Large intestine (tissue), 12 donors: ENCODE measurements at places on chromosomes 2 and 18.

GRCh38 chr2:235793163-235793752 is 299.4 kb downstream of the AGAP1 start:
- peak; percentile 24 for DNase-seq

DNA sequence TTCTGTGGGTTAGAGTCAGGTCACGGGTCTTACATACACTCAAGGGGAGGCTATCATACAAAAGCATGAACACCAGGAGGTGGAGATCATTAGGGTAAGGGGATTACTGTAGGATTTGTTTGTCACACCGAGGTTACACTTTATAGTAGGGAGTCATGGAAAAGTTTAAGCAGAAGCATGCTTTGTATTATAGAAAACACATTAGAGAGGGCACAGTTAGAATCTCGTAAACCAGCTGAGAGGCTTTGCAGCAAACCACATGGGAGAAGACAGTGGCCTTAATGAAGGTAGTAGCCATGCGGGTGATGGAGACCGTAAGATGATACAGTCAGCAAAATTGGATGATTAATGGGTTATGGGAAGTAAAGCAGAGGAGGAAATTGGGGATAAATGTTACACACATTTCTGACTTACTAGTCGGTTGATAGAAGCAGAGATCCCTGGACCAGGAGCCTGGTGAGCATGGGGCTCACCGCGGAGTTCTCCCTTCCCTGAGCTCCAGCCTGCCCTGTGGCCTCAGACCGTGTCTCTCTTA is 75.6 kb downstream of the MAPRE2 start:
- DNase-seq = no peak

GRCh38 chr2:119371111-119371510 is 4.3 kb downstream of the DBI start:
- DNase-seq = no peak

DNA sequence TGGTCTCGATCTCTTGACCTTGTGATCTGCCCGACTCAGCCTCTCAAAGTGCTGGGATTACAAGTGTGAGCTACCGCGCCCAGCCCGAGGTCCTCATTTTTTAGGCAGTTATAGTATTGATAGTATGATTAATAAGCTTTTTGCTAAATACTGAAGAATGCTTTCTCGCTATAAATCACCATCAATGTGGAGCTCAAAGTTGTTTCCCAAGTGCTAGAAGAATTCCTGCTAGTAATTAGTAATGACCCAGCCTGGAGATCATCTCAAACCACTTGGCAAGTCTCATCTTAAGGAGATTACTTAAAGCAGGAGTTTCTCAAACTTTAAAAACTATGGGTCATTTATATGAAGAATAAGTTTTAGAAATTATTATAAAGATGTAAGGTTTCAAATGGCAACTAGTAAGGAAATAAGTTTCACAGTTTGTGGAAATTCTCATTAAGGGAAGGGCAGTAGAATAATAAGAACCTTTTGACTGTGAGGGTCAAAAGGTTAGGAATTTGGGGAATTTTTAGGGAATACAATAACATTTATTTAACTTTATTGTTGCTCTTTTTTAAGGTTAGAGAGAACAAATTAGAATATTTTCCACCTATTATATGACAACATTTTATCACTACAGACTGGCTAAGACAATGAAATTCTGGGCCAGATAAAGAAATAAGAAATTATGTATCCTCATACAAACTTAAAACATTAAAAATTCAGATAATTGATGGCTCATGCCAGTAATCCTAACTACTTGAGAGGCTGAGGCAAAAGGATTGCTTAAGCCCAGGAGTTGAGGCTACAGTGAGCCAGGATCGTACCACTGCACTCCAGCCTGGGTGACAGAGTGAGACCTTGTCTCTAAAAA is 148.6 kb upstream of the MAP3K20 start:
- DNase-seq = no peak

- DNase-seq = no peak
Measured at GRCh38 chr2:173002751-173003541, 72.7 kb upstream of the MAP3K20 start.

DNA sequence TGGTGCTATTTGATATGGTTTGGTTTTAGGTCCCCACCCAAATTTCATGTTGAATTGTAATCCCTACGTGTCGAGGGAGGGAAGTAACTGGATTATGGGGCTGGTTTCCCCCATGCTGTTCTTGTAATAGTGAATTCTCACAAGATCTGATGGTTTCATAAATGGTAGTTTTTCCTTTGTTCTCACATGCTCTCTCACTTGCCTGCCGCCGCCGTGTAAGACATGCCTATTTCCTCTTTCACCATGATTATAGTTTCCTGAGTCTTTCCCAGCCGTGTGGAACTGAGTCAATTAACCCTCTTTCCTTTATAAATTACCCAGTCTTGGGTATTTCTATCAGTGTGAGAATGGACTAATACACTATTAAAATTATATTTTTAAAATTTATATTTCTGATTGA is 7.3 kb downstream of the DIS3L2 start:
- DNase-seq = no peak

DNA sequence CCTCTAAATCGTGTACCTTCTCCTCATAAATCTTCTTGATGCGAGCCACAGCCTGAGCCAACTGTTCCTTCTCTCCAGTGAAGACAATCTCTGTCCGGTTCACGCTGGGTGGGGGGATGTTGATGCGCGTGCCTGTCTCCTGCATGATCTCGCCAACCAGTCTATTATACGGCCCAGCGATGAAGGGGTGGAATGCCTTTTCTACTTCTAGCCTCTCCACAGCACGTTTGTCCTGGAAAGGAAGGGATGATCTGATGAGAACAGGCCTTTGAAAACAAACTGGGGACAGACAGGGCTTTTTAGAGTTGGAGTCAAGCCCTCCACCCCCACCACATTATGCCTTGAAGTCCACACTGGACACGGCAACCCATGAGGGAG is 59.3 kb downstream of the HDLBP start:
- no peak for DNase-seq

GRCh38 chr2:124810132-124810531 is 785.0 kb downstream of the CNTNAP5 start:
- DNase-seq = peak; percentile 52

DNA sequence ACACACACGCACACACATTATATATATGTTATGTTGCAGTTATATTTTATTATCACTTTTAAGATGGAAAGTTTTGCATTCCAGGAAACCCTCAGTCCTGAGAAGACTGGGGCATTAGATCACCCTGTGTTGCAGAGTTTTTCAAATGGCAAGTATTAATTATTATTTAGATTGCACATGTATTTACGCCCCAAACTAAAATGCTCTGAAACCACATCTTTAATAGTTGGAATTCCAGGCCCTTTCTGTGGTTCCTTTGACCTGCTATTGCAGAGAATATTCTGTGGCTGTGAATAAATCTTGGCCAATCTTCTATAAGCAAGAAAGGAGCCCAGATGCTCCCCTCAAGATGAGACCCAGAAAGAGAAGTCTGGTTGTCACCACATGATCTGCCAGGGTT is 427.0 kb upstream of the TNP1 start:
- no peak for DNase-seq

DNA sequence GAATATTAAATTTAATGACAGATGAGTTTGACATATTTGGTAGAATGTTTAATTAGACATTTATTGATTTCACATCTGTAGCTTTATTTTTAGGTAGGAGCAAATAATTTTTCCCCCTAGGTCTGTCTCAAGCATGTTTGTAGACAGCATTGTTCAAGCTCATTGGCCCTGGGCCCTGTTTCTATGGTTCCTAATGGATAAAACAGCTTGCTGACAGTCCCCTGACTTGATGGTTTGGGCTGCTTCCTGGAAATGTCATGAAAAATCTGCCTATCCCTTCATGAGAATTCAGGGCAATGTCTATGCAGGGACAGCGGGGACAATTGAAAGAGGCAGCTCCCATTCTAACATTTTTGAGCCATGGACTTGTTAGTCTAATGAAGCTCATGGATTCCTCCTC is 14.6 kb upstream of the MEP1B start:
- no peak for DNase-seq
